Stimulated activated CD8-positive, alpha-beta memory T cell treated with anti-CD3 and anti-CD28 coated beads, Interleukin-2, amount 100 ng/mL, for 1 hour (primary cell): ENCODE measurements at places on chromosomes 11 and 22.

DNA sequence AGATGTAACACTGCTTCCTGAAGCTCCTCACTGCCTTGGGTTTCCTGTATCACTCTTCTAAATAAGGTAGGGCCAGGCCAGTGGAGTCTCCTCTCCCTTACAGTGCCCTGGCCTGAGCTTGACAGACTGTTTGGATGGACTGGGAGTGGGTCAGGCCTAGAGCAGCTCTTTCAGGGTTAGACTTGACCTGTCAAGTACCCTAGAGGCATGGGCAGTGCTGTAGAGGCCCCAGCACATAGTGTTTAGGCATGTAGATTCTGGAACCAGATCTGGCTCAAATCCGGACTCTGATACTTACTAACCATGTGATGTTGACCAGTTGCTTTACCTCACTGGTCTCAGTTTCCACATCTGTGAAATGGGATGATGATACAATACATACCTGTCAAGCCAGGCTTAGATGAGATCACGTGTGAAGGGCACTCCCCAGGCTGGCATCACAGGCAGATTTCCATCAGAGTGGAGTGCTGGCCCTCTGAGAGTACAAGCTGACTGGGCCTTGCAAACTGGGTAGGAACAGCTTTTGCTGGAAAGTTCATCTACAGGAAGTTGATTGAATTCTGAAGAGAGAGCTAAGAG lies 1.4 kb upstream of the MICAL2 start:
- no peak for DNase-seq

DNA sequence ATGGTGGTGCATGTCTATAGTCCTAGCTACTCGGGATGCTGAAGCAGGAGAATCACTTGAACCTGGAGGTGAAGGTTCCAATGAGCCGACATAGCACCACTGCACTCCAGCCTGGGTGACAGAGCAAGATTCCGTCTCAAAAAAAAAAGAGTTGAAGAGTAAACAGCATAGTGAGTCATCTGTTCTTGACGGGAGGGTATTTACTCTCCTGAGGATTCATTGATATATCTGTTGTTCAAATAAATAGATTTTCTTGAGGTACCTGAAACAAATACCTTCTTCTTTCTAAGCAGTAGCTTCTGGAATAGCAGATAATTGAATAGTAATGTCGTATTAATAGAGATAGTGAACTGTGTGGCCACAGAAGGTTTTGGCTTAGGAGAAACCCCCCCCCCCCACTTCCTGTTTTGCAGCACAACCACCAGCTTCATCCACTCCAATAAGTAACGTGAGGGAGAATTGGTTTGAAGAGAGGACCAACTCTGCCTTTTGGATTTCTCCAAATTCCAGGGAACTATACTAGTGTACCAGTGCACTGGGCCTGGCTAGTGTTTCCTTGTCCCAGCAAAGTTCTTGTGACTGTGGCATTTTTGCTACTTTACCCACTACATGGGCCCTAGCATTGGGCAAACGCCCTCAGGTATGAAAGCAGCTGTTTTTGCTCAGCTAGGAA lies 90.0 kb downstream of the PRMT3 start:
- no peak for DNase-seq

GRCh38 chr11:79311461-79311860 lies 129.4 kb downstream of the TENM4 start:
- DNase-seq = no peak

DNA sequence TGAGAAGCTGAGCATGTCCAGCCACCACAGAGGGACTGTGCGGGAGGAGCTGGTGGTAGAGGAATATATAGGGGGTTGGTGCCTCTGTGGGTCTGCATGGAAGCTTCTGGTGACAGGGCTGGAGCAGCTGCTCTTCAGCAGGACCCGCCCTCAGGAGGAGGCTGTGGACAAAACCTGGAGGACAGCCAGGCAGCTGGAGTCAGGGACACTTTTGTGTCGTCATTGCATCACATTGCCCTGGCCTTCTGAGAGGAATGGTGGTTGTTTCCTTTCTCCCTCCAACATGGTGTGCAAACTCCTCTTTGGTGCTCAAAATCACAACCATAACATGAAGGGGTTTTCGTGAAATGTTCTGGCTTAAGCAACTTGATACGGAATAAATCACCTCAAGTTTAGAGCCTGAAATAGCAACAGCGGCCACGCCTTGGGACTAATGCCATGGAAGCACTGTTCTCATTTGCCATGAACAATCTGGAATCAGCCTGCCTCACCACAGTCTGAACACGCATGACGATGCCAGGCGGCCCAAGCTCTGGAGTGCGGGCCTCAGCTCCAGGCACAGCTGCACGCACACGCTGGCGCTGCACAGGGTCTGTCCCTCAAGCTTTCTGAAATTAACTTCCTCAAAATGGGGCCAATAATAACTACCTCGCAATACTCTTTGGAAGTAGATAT lies 17.1 kb upstream of the CSRP3 start:
- no peak for DNase-seq

DNA sequence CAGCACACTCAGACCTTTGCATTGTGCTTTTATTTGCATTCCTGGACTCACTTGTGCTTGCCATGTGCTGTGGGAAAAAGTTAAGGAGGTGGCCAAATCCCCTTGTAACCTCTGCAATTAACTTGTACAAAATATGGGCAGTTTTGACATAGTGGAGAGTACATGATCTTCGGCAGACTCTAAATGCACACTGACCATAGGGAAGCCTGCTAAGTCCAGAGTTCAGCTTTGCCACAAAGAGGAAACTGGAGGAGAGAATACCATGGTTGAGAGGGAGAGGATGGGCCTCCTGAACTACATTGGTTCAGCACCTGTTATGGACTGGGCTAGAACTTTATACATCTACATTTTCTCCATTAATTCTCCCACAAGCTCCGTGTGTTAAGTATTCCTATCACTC lies 37.6 kb upstream of the CEP295 start:
- DNase-seq = no peak

DNA sequence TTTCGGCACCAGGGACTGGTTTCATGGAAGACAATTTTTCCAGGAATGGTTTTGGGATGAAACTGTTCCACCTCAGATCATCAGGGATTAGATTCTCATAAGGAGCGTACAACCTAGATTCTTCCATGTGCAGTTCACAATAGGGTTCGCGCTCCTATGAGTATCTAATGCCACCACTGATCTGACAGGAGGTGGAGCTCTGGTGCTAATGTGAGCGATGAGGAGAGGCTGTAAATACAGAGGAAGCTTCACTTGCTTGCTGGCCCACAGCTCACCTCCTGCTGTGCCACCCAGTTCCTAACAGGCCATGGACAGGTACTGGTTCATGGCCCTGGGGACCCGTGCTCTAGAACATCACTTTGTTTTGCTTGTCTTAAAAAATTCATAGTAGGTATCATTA lies 41.8 kb upstream of the AMPD3 start:
- no peak for DNase-seq

GRCh38 chr11:57819252-57819979 lies 57.8 kb downstream of the CTNND1 start:
- DNase-seq = no peak

- no peak for DNase-seq
These were observed 21.9 kb upstream of the PARVG start for GRCh38 chr22:44158816-44159215.

GRCh38 chr22:50483977-50484853 lies 2.4 kb upstream of the MIOX start:
- DNase-seq = no peak

- no peak for DNase-seq
These were observed 4.5 kb downstream of the ZMAT5 start for GRCh38 chr22:29762263-29762662.

GRCh38 chr11:28521075-28521474 lies 412.9 kb downstream of the METTL15 start:
- DNase-seq = no peak

DNA sequence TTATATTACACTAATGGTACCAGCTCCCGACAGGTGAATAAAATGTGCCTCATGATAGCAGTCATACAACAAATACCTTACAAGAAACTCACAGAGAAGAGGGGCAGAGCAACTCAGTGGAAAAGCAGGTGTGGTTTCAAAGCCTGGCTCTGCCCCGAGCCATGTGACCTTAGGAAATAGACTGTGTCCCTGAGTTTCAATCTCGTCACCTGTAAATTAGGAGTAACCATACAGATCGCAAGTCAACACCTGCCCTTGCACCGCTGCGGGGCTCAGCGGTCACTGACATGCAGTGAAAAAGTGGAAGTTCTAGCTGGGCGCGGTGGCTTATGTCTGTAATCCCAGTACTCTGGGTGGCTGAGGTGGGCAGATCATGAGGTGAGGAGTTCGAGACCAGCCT lies 11.9 kb upstream of the MRTFA start:
- DNase-seq = no peak

DNA sequence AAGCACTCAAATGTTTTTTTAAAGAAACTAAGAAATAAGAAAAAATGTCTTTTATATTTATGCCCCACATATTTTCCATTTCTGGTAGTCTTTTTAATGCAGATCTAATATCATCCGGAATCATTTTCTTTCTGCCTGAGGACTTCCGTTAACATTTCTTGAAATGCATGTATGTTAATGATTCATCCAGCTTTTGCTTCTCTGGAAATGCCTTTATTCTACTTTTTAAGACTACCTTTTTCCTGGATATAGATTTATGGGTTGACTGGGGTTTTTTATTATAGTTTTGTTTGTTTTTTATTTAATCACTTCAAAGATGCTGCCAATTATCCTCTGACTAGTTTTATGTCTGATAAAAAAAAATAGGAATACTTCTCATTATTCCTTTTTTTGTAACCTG lies 57.1 kb upstream of the LDLRAD3 start:
- no peak for DNase-seq

DNA sequence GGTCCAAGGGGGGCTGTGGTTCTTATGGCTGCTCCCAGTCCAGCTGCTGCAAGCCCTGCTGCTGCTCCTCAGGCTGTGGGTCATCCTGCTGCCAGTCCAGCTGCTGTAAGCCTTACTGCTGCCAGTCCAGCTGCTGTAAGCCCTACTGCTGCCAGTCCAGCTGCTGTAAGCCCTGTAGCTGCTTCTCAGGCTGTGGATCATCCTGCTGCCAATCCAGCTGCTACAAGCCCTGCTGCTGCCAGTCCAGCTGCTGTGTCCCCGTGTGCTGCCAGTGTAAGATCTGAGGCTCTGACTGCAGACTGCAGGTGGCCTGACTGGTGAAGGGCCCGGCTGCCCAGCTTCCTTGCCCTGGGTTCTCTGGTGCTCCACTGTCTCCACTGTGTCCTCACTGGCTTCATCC lies 696 bp downstream of the KRTAP5-5 start:
- DNase-seq = no peak

- no peak for DNase-seq
These were observed 92.8 kb upstream of the SEPTIN5 start for GRCh38 chr22:19621373-19622060.

DNA sequence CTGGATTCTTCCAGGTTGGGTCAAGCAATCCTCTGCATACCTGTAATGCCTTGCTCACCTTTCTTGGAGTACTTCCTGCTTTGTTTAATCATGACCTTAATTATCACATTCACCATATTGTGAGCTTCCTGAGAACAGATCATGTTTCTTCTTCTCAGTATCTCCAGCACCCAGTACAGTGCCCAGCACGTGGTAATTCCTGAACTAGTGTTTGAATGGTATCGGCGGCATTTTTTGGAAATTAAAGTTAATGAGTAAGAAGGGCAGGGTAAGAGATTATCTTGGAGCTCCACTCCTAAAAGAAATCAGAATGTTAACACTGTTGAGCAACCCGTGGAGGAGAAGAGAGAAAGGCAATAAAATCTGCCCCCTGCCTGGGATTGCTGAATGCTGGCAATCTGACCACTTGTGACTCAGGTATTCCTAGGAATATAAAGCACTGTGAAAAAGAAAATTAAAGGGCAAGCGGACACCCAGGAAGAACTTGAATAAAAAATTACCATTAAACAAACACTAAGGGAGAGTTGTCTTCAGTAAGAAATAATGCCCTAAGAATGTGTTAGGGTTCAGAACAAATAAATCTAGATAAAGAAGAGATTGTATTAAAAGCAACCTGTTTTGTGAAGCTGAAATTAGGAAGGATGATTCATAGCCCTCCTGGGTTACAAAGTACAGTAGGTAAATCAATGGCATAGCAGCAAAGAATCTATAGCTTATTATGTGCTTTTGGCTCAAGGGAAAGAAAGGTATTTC lies 92.9 kb downstream of the PDHX start:
- no peak for DNase-seq

- no peak for DNase-seq
These were observed 7.3 kb upstream of the FXYD2 start for GRCh38 chr11:117831661-117832415.

GRCh38 chr11:98234698-98235097 lies 786.1 kb upstream of the CNTN5 start:
- no peak for DNase-seq

GRCh38 chr11:115504276-115505158 lies at the start of gene CADM1:
Gene CADM1, minus strand, starts transcription at chr11:115504415.
- DNase-seq = peak; percentile 67

DNA sequence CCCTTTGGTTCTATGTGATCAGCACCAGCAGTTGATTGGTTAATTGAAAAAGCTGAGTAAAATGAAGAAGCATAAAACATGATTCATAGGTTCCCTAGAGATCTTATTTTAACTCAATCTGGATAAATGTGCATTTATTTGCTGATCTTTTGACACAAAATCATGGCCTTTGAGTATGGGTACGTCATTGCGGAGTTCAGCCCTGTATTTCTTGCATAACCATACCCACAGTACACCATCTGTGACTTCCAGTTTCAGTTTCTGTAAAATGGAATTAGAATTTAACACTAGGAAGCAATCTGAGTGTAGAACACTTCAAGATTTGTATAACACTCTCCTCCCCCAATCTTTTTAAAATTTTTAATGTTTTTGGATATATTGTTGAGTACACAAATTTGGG lies 358.2 kb downstream of the DDX10 start:
- no peak for DNase-seq

DNA sequence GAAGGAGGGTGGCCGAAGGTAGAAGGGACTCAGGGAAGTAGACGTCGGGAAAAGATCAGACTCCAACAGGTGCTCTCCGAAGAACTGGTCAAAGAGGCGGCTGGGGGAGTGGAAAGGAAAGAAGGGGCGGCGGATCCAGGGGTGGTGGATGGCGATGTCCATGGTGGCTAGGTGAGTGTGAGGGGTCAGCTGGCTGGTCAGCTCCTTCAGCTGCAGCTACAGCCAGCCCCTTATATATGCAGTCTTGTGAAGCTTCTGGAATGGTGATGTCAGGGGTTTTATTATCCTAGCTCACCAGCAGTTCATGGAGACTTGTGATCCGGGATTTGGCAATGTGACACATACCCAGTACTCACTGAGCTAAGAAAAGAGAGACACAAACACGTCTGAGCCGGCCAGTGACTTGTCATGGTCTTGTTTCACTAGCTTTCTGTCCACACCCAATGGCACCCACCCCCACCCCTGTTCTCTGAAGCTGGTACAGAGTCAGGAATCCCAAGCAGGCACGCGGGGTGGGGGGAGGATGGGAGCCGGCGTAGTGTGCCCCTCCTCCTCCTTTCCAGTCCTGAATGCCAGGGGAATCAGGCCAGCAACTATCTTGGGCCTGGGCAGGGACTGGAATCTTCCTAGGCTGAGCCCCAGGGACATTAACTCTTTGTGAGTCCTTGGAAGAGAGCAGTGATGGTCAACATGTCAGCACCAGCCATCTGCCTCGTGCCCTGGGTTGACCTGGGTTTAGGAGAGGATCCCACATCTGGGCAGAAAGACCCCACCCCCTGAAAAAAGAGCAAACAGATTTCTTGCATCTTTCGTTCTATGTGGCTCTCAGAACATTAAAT lies at the start of gene CRYAB:
Gene CRYAB, minus strand, starts transcription at position 208 of the 839 bp plus-strand sequence. Its CDS starts 46 bp downstream, at position 162.
- DNase-seq = no peak
